ENCODE measurements at places on chromosomes 7 and 10.

GRCh38 chr10:94363251-94363565, 469 bp upstream of the NOC3L start:
- no peak for DNase-seq

DNA sequence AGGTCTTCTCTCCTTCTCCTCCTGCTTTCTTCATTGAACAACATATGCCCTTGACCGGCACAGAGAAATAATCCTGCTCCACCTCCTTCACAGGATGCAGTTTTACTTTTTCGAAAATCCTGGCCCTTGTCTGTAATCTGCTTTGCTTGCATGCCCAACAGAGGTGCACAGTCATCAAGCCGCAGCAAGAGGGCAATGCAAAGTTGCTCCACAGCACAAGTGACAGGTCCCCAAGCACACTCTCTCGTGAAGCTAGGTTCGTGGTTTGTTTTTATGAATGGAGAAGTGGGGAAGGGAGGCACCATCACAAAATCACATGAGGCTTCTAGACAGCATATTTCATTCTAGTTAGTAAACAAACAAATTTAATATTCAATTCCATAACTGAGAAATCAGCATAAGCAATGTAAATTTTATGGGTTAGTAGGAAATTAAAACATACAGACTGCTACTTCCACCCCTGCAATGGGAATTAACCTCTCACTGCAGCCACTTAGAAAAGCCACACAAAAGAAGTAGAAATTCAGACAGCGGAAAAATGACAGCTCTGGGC, 178.8 kb downstream of the TPK1 start:
- DNase-seq: no peak

GRCh38 chr10:18397906-18398305, 253.5 kb downstream of the NSUN6 start:
- no peak for DNase-seq

DNA sequence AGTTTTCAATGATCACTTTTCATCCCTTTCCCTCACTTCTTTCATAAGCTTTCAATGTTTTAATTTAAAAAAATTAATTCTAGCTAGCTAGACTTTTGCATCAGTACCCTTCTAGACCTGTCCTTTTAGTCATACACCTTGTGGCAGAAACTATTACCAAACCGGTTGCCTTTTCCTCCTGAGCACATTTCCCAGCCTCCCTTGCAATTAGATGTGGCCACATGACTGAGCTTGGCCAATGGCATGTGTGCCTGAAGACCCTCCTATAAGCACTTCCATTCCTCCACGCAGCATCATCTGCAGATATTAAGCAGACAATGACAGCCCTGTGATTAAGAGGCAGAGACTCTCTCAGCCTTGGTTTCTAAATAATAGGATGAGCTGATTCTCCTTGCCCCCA, 12.3 kb downstream of the DKK1 start:
- DNase-seq: no peak

DNA sequence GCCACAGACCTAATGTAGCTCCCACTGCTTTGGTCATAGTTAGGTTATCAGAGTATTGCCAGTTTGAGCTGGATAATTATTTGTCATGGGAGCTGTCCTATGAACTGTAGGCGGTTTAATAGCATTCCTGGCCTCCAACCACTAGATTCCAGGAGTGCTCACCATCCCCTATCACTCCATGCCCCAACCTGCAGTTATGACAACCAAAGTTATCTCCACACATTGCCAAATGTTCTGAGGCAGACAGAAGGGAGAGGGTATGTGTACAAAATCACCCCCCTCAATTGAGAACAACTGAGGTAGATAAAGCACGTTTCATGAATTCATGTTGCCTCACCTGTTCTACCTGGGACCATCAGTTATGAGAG, 119.0 kb upstream of the CACUL1 start:
- DNase-seq: no peak

DNA sequence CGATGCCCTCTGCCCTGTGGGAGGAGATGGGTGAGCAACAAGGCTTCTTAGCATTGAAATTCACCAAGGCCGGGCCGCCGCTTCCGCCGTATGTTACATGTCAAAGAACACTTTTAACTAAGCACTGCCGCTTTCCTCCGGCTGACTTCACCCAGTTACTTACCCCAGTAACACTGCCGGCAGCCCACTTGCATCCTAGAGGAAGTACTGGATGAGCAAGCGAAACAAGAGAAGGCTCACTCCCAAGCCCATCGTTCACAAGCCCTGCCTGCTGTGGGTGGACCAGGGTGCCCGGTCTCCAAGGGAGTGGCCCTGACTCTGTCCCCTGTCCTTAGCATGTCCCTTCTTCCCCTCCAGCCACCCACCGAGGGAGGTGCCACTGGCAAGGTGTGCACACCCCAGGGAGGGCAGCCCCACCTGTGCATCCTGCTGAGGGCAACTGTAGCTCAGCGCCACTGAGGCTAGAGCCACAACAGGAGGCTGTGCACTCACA, 73.1 kb upstream of the EBF3 start:
- no peak for DNase-seq

DNA sequence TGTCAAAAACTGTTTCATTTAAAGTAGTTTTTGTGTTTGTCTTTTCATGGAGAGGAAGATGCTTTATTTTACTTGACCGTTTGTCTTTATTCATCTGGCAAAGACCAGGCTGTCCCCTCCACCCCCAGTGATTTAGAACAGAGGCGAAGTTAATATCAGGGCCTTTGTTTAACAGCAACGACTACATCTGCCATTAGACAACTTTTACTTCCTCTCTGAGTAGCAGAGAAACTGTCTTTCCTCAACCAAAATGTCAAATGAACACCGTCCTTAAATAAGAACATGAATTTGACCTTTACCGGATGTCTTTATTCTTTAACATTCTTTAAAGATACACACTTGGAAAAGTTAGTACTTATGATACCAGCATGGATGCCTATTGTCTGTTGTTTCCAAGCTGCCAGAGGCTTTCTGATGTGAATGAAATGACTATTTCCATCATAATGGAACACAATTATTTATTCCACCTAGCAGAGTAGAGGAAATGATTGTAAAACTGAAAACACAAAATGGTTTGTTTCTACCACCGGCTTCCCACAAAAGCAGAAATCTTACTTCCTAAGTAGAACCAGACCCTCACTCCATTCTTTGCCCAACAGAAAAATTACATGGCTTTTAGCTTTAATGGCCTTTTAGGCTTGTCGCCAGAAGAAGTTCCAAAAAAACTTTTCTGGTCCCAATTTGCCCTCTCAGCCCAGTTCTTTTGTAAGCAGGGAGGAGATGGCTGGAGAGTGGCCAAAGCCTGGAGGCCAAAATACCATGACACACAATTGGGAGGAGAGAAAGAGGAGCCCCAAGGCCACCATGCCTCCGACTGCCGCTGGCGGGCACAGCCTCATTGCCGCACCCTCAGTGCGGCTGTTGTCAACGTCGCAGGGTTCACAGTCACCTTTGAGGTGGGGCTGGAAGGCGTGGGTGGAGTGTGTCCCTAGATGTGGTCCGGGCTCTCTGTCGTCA, 168.5 kb downstream of the TEX36 start:
- no peak for DNase-seq

DNA sequence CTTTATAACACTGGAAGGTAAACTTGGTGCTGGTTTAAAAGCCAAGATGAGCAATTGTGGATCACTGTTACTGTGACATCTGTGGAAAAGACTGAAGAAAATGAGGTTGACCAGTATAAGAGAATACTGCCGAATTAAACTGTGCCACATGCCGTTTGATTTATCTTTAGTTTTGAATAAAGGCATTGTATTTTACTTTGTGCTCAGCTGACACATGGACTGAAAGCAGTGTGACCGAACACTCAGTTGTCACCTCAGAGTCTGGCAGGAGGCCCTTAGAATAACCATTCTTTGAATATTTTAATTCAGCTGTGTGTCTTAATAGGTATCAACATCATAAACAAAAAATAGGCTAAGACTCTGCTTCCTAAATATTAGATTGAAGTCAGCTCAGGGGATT, 133.7 kb upstream of the GJD4 start:
- no peak for DNase-seq

DNA sequence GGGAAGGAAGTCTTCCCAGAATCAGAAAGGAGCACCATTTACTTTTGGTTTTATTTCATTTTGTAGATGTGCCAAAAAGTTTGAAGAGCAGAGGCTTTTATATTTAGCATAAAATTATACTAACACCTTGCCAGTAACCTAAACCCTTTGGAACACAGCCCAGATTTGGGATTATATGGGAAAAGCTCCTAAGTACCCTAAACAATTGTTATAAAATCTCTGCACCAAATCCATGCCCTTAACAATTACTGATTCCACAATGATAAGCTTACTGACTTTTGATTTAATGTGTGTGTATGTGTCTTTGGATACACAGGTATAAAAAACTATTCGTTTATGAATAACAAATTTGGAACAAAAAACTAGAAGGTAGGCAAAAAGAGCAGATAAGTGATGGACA, 39.0 kb upstream of the TMEM229A start:
- no peak for DNase-seq

DNA sequence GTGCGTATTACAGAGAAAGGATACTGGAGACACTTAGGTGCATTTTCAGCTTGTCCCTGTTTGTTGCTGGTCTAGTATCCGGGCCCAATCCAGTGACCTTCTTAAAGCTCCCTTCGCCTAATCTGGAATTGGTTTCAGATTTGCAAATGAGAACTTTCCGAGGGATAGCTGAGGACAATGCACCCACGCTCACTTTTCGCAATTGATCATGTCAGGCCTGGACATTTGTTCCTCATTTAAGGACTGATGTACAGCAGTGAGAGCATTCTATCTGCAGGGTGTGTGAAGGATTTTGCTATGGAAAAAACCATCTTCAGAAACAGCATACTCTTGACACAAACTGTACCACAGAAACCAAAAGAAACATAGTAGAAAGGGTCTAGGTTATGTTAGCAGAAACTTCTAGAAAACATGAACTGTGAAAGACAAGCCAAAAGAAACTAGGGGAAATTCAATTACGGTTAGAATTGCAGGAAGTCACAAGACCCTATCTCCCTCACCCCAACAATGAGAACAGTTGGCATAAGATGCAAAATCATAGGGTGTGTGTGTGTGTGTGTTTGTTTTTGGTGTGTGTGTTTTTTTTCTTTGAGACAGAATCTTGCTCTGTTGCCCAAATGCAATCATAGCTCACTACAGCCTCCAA, 331.1 kb downstream of the CALN1 start:
- no peak for DNase-seq

- DNase-seq: no peak
Observed at GRCh38 chr7:152072421-152072820, 46.9 kb downstream of the GALNT11 start.

GRCh38 chr10:23156447-23157150, 35.5 kb upstream of the PTF1A start:
- DNase-seq: no peak

DNA sequence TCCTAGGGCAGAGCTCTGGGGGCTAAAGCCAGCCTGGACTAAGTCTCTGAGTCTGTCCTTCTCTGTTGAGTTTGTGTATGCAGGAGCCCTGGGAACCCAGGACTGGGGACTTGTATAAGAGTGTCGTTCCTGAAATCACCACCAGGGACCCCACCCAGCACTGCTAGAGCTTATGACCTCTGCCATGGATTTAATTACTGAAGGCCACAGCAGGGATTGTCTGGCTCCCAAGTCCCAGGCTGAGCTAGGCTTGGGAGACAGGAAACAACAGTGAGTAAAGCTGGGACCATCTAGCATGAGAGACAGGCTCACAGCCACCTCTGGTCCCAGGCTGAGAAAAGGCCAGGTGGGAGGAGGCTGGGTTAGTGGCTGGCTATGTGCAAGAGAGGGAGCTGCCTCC, 1.4 kb upstream of the TSPAN15 start:
- no peak for DNase-seq

DNA sequence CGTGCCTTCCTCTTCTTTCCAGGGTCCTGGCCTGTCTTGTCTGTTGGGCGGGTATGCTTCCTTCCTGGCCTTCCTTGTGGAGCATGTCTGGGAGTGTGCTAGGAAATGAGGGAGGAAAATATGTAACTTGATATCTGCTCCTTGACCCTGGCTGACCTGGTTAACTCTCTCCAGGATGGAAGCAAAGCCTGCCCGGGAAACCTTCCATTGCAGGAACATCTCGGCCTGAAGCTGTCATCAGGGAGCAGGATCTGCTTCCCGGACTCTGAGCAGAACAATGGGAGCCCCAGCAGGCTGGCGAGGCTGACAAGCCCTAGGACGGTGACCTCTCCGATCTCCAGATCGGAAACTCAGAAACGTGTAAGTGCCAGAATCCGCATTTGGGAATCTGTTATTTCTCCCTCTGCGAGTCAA, 340.3 kb downstream of the FRMD4A start:
- DNase-seq: peak; percentile 78

- DNase-seq: no peak
Observed at GRCh38 chr10:17657103-17657500, 13.2 kb downstream of the STAM start.

GRCh38 chr10:89428877-89429276, 14.5 kb downstream of the IFIT5 start:
- no peak for DNase-seq

DNA sequence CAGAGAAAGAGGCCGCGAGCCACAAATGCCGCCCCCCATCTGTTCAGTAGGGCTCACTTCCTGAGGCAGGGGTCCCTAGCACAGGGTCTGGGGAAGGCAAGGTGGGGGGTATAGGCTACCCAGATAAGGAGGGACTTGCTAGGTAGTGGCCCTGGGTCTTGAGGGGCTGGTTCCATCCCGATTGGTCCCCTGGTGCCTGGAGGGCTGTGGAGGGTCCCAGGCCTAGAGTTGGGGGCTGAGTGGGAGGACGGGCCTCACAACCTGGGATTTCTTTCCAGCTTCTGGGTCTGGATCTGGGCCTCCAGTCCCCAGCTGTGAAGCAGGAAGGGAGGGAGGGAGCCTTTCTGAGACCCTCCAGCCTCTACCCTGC, 75.1 kb upstream of the EN2 start:
- no peak for DNase-seq

DNA sequence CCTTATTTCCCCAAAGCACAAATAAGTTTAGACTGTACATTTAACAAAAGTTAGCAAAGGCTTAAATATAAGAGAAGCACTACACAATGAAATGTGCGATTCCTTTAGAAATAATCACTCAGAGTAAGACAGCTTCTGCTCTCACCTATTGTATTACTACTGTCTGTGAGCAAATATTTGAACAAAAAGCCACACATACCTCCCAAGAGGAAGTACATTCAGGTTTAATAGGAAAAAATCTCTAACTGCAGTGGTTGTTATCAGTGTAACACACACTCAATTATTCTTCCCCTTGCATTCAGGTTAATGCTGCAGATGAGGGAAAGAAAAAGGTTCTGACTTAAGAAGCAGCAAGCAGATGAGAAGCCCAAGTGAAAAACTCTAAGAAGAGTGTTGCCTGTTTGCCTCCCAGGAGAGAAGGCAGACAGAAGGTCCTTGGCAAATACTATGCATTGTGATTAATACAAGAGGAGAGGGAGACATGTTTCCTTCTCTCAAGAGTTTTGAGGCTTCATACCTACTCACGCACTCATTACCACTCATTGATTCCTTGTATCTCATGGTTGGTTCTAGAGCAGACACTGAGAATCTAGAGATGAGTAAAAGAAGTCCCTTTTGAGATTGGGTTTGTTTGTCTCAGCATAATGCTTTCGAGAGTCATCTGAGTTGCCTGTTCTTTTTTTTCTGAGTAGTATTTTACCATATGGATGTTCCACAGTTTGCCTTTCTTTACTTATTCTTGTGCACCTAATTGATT, 13.6 kb downstream of the GIMAP4 start:
- no peak for DNase-seq

Measured in right hindlimb (tissue), 1 donor.